ENCODE measurements at places on chromosomes 7 and 10.

DNA sequence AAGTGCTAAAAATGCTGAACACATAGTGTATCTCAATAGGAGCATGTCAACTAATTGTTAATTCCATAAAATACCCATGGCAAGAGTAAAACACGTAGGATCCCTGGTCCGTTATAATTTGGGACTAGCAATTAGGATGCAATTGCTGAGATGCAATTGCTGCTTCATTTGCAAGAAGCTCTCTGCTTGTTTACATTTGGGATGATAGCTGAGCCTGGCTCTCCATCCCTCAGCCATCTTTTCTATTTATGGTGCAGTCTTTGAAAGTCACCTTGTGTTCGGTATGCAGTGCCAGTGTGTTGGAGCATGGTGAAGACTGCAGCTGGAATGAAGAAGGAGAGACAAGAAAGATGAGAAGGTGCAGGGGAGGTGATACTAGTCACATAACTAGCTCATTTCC, 191.3 kb downstream of the SNX10 start:
- no peak for DNase-seq

DNA sequence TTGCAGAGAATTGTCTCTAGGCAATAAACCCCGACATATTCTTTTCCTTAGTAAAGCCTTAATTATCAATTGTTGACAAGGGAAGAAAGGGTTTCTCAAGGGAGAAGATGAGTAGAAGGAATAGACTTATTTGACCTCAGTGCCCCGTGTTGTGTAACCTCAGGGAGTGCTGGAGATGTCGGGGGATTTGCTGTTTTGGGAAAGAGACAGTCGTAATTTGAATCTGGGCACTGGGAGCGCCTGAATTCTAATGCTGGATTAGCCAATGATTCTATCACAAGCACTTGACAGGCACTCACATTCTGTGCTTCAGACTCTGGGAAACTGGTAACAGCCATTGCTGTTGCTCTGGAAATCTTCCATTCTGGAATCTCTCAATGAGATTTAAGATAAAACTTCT, 13.8 kb upstream of the LMOD2 start:
- DNase-seq, result no peak

GRCh38 chr10:69458430-69459100, 7.3 kb downstream of the TSPAN15 start:
- no peak for DNase-seq

DNA sequence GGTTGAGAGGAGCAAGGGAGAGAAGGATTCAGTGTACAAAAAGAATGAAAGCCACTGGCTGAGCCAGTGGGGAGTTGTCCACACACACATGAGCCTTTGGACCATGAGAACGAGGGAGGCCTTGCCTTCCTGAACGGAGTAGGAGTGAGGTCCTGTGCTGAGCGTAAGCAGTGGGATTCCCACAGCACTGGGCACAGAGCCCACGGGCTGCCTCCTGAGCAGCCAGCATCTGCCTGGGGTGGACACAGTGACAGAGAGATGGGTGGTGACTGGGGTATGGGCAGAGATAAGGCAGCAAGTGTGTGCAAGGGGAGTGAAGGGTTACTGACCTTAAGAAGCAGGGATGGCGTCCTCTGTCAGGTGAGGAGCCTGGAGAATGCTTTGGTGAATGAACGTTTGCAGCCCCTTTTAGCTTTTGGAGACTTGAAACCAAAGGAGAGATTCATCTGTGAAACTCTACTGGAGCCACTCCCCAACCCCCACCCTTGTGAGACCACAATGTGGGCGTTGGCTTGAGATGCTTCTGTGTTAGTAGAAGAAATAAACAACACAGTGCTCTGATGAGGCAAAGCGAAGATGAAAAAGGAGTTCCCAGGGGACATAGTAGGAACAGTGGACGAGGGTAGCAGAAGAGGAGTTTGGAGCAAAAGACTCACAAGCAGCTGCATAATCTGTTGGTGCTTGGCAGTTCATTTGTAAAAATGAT, 56.5 kb downstream of the FIGNL1 start:
- DNase-seq, result no peak

DNA sequence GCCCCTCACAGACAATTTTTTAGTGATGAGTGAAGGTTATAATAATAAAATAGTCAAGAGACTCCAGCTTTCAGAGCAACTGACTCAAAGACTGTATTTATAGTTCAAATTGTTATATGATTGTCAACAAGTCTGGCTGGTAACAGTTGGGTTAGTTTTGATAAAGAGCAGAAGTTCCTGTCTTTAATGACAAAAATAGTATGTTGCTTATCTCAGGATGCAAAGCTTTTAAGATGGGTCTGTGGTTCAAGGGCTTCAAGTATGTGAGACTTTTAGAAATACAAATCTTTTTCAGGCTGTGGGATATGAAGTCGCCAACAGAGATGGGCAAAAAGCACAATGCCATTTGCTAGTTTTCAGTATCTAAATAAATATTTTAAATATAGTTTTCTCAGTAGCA, 118.4 kb downstream of the ABCA13 start:
- DNase-seq, result no peak

GRCh38 chr10:3774814-3775695, 10.0 kb downstream of the KLF6 start:
- DNase-seq, result peak; percentile 74

DNA sequence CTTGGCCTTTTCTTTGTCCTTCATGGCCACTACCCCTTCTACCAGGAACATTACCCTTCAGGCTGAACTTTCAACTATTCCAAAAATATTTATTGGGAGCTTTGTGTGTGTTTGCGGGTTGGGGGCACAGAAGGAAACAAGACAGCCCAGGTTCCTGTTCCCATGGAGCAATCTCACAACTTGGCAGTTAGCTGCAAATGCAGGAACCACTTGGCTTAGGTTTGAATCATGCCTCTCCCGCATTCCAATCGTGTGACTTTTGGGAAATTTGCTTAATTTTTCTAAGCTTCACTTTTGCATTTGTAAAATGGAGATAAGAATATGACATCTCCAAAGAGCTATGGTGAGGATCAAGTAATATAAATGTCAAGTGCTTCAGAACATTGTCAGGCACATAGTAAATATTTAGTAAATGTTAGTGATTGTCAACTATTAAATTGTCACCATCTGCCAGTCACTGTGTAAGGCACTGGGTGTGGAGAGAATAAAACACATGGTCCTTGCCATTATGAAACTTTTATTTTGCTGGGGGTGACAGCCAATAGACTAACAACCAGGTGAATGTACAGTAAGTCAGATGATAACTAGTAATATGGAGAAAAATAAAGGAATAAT, 277.1 kb downstream of the SNX13 start:
- no peak for DNase-seq

DNA sequence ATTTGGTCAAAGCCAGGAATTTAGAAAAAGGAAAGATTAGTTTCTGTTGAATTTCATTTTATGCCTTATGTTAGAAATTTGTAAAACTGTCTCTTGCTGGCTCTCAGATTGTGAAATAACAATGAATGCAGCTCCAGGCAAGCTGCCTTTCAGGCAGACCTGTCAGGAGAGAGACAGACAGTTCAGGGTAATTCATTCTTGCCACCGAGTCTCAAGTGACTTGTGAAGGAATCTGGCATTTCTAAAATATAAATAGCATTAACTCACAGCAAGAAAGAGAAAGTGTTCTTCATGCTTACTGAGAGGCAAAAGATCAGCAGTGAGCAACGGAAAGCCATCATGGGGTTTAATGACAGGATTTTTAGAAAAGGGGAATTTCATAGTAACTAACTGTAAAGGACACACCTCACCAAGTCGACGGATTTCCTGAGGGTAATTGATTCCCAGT, 442.3 kb upstream of the AKR1E2 start:
- DNase-seq, result no peak

DNA sequence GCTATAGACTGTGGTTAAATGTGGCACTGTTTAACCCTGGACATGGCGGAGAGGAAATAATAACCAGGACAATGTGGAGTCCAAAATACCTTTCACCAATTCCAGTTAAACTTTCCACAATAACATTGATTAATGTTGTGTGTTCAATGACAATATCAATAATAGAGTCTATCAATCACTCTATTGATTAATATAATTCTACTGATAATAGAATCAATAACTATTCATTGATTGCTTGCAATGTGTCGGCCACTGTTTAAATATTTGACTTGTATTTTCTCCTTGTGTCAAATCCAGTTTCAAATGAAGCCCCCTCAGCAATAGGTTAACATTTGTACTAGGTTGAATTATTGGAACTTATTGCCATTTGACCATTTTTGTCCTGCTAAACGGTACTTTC, 187.0 kb downstream of the PTPN20 start:
- no peak for DNase-seq
